ENCODE measurements at places on chromosomes 16 and 17.

- DNase-seq: no peak
Observed at GRCh38 chr16:25912321-25912720, 220.6 kb downstream of the HS3ST4 start.

- no peak for DNase-seq
Observed at GRCh38 chr17:50145532-50146229, 4.8 kb downstream of the PPP1R9B start.

GRCh38 chr16:78591682-78592103 is 492.2 kb downstream of the WWOX start:
- DNase-seq: no peak

DNA sequence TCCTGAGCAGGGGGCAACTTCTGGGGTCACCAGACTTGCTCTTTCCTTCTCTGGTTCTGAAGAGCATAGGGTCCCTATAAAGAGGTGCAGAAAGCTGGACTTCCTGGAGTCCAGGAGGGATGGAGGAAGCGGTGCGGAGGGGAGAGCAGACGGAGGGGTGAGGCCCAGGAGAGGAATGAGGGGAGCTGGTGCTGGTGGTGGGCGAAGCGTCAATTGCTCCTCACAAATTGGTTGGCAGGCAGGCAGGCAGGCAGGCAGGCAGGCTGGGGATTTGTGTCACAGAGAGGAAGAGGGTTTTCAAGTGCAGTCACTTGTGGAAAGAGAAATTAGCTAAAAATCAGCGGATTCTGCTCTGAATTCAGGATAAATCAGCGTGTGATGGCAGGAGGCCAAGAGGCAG is 133.7 kb upstream of the CDC42EP4 start:
- DNase-seq: no peak

DNA sequence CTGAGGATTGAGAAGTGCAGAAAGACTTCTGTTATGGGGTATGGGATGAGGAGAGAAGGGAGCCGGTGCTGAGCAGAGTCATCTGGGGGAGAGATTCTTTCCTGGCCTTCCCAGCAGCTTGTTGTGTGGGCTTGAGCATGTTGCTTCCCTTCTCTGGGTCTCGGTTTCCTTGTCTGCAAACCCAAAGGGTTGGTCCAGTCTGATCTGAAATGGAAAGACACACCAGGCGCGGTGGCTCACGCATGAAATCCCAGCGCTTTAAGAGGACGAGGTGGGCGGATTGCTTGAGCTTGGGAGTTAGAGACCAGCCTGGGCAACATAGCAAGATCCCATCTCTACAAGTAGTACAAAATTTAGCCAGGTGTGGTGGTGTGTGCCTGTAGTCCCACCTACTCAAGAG is 6.0 kb downstream of the SOCS3 start:
- DNase-seq: no peak

DNA sequence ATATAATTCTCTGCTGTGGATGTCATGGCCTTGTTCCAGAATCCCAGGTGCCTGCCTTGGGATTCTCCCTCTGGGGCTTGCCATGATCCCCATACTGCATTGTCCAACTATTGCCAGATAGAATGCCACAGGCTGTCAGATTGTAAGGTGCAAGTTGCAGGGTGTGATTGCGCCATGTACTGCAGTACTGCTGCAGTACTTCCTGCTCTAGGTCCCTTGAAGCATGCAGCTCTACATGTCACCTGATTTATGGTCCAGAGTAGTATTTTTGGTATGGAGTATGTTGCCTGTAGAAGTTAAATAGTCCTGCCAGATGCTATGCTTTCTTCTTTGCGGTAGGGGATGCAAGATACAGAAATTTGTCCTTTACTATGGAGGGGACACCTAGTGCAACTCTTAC is 7.0 kb upstream of the SLFN5 start:
- no peak for DNase-seq

DNA sequence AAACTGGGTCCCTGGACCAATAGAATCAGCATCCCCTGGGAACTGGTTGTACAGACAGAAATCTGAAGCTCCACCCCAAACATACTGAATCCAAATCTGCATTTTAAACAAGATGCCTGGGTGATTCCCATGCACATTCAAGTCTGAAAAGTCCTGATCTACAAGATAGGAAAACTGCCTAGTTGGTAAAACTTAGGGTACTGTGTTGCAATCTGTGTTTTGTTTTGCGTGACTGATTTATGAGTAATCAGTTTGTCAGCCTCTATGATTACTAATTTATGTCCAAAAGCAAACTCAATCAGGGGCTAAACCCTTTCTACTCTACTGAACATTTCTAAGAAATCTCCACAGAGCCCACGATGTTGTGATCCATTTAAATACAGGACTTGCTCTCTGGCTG is 103.8 kb downstream of the YPEL2 start:
- DNase-seq: no peak

- DNase-seq: no peak
Observed at GRCh38 chr17:27532269-27533263, 76.3 kb downstream of the KSR1 start.

GRCh38 chr16:23748630-23749029 is 6.2 kb upstream of the CHP2 start:
- no peak for DNase-seq

DNA sequence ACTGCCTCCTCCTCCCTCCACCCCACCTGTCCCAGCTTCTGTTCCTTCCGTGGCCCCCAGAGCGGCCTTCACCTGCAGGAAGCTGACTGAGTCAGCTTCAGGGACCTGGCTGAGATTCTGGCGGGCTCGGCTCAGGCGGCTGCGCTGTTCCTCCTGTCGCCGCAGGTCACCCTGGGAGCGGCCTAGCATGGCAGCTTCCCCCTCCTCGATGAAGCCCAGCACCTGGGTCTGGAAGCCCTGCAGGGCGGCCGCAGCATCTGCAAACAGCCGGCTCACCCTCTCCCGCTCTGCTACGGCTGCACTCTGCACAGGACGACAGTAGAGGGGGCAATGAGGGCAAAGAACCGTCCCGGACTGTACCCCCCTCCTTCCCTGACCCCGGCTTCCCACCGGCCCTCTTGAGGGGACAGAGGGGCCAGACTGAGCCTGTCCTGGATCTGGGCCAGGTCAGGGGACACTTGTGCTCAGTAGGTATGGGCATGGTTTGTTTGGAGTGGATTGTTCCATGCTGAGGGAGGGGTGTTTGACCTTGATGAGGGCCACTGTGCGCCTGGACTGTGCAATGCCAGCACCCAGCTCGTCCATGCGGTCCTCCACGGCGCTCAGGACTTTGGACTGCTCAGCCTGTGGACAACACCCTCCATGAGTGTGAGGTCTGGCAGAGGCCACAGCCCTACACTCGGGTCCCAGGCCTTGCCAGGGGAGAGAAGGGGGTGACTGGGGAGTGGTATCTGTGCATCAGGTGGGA is 2.0 kb downstream of the TRIM47 start:
- DNase-seq: no peak

- DNase-seq: no peak
Observed at GRCh38 chr17:43840814-43841213, 6.2 kb upstream of the CD300LG start.

GRCh38 chr16:3576211-3576610 is 992 bp downstream of the NLRC3 start:
- DNase-seq: no peak
